Mesenteric fat pad (tissue), 1 donor: ENCODE measurements at places on chromosomes 3 and 15. TPM values are rescaled to one million over a fixed set of nuclear protein-coding genes. Genes with fewer than 3 reads are reported as not detected.

The RGMA gene
- total RNA-seq = 16.5 TPM

The SPINK8 gene
- total RNA-seq = not detected

The HDC gene
- 3.2 TPM for total RNA-seq

The TTLL13 gene
- not detected for total RNA-seq

The CCDC39 gene
- 0.64 TPM for total RNA-seq

The INO80 gene
- total RNA-seq = 27.2 TPM

The AMIGO3 gene
- not detected for total RNA-seq

The IQCF2 gene
- not detected for total RNA-seq

The PSMD2 gene
- 211 TPM for total RNA-seq

The DNAH12 gene
- total RNA-seq = 0.06 TPM

The PTX3 gene
- total RNA-seq = 618 TPM

The KNG1 gene
- not detected for total RNA-seq

The DPPA2 gene
- not detected for total RNA-seq

The JMJD7 gene
- total RNA-seq = 7.7 TPM

The EPHB1 gene
- 1.9 TPM for total RNA-seq

The SKOR1 gene
- total RNA-seq = 0.26 TPM

The GPR156 gene
- 0.42 TPM for total RNA-seq

The RARRES1 gene
- total RNA-seq = 578 TPM

The SEMA4B gene
- 15.8 TPM for total RNA-seq

The HACD2 gene
- 39.0 TPM for total RNA-seq

The ZBBX gene
- total RNA-seq = not detected

The P2RY13 gene
- 4.7 TPM for total RNA-seq

The RUBCN gene
- total RNA-seq = 24.3 TPM

The OR5H1 gene
- not detected for total RNA-seq

The ATP13A5 gene
- total RNA-seq = not detected

The SNRPA1 gene
- total RNA-seq = 40.8 TPM

The PML gene
- 92.3 TPM for total RNA-seq

The GPR15 gene
- total RNA-seq = not detected

The ZPLD1 gene
- total RNA-seq = not detected

The ITIH4 gene
- 4.3 TPM for total RNA-seq

The EXOG gene
- total RNA-seq = 7.3 TPM

The SLC2A2 gene
- total RNA-seq = 0.26 TPM

The KCNH8 gene
- not detected for total RNA-seq

The FGF12 gene
- 4.5 TPM for total RNA-seq

The CCNL1 gene
- total RNA-seq = 315 TPM

The EFCC1 gene
- total RNA-seq = 1.8 TPM
